Activated naive CD4-positive, alpha-beta T cell treated with anti-CD3 and anti-CD28 coated beads for 36 hours (primary cell): ENCODE measurements at places on chromosomes 2 and 18. TPM values are rescaled to one million over a fixed set of nuclear protein-coding genes. Genes with fewer than 3 reads are reported as not detected.

The ERICH2 gene
- total RNA-seq = not detected

The HNMT gene
- total RNA-seq = not detected

The SCN1A gene
- not detected for total RNA-seq

The TUBA3E gene
- not detected for total RNA-seq

The CHRND gene
- not detected for total RNA-seq

The GLI2 gene
- not detected for total RNA-seq

DNA sequence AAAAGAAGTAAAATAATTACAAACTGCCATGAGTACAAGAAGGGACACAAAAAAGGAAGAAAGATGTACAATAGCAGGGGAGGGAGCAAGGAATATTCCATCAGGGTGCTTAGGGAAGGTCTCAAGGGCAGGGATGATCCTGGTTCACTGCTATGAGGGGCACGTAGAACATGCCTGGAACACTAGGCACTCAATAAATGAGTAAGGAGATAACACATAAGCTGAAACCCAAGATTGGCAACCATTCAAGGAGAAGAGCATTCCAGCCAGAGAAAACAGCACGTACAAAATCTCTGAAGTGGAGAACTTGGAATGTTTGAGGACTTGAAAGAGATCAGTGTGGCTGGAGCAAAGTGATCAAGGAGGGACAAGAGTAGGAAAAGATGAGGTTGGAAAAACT, 103.2 kb downstream of the FAM161A start:
- H3K4me1 ChIP-seq = no peaks in the 10 kb centered on the region
- DNase-seq = no peak
- no peaks in the 10 kb centered on the region for H3K36me3 ChIP-seq
- H3K4me3 ChIP-seq = no peak overlapping the region
- H3K27ac ChIP-seq = no peak overlapping the region

DNA sequence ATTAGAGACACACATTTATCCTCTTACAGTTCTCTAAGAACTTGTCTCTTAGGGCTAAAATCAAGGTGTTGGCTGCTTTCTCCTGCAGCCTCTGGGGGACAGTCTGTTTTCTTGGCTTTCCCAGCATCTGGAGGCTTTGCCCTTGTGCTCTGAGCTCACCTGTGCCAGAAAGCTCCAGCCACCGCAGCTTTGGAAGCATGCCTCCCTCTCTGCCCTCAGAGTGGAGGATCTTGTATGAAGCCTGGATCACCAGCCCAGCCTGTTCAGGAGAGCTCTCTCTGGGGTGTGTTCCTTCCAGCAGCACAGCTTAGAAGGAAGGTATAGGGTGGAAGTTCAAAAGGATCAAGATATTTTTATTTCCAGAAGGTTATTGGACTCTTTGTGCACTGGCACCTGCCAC, 53.1 kb upstream of the TPO start:
- H3K27me3 ChIP-seq = no peaks in the 10 kb centered on the region
- no peaks in the 10 kb centered on the region for H3K4me1 ChIP-seq
- H3K36me3 ChIP-seq = peaks cover 1% of the 10 kb centered on the region
- H3K27ac ChIP-seq = no peak overlapping the region

DNA sequence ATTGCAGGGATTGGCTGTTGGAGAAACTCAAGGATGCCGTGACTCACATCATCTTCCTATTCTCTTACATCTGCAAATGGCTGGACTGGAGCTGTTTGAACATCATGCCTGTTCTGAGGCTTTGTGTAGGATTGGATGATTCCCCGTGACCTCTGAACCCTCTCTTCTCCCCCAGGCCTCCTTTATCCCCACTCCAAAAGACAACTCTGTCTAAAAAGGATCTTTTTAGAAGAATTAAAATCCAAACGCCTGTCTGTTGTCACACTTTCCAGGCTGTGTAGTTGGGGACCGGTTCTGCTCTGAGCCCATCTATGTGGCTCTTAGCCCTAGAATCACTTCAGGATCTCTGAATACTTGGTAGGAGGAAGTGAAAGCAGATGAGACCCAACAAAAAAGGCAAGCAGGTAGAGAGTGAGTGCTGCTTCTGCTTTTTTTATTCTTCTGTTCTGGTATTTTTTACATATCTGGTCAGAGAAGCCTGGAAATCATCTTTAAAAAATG, 565 bp downstream of the SP140 start:
- H3K4me3 ChIP-seq = peak overlapping the region; percentile 81
- no peaks in the 10 kb centered on the region for H3K27me3 ChIP-seq
- peak; percentile 30 for DNase-seq
- H3K27ac ChIP-seq = peak overlapping the region; percentile 97
- peaks cover 27% of the 10 kb centered on the region for H3K36me3 ChIP-seq
- H3K4me1 ChIP-seq = peaks cover 67% of the 10 kb centered on the region

DNA sequence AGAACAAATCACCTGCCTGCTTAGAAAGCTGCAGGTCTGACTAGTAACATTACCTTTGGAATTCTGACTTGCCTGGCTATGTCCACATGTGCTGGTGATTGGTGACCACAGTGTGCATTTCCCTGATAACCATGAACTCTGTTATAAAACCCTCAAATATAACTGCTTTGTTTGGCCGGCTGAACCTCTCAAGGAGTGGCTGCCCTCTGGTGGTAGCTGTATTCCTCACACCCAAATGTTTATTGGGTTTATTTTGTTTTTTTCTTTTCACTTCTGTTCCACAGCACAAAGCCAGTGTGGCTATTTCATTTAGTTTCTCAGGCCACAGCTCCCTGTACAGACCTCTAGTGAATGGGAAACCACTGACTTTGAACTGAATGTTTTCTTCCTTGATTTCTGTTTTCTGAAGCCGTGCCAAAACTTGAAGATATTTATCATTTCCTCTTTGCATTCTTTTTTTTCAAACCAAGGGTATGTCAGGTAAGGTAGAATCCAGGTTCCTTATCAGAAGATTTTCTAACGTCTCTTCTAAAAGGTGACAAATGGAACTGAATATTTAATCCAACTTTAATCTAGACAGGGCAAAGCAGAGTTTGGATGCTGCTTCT, 549.0 kb upstream of the VRK2 start:
- H3K4me3 ChIP-seq = no peak overlapping the region
- peak; percentile 55 for DNase-seq
- H3K27ac ChIP-seq = no peak overlapping the region
- H3K4me1 ChIP-seq = no peaks in the 10 kb centered on the region

DNA sequence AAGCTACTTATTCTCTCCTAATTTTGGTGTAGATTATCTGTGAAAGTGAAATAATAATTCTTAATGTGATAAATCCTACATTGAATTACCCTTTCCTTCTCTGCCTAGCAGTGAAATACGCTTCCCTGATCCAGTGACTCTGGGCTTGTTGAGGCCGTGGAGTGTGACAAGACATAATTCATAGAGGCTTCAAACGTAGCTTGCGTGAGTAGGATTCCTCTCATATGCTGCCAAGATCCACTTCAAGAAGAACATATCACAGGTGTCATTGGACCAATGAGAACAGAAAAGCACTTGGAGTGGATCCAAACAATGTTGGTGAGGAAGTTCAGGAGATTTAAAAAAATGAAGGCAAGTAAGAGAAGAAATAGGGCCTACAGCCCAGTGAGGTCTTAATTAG, 221.3 kb upstream of the TMEFF2 start:
- H3K4me1 ChIP-seq = no peaks in the 10 kb centered on the region
- H3K4me3 ChIP-seq = no peak overlapping the region
- DNase-seq = no peak
- no peaks in the 10 kb centered on the region for H3K27me3 ChIP-seq

DNA sequence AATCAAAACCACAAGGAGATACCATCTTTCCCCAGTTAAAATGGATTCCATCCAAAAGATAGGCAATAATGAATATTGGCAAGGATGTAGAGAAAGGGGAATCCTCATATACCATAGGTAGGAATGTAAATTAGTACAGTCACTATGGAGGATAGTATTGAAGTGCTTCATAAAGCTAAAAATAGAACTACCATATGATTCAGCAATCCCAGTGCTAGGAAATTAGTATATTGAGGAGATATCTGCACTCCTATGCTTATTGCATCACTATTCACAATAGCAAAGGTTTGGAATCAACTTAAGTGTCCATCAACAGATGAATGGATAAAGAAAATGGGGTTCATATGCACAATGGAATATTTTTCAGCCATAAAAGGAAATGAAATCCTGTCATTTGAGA, 251.2 kb downstream of the ZNF804A start:
- H3K4me1 ChIP-seq = no peaks in the 10 kb centered on the region
- no peaks in the 10 kb centered on the region for H3K36me3 ChIP-seq
- H3K27me3 ChIP-seq = no peaks in the 10 kb centered on the region

DNA sequence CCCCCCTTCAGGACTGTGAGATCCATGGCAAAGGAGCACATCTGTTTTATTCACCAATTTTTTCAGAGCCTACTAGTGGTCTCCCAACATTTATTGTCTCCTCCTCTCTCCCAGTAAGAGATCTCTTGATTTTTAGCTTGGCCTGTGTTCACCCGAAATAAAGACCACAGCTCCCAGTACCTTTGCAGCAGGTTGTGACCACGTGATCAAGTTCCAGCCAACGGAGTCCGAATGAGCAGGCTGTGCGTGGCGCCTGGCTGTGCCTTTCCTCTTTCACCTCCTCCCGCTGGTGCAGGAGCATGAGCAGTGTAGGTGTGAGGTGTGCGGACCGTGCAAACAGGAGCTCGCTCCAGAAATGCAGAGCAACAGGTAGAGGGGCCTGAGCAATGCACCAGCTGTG, 143.6 kb upstream of the GLI2 start:
- no peaks in the 10 kb centered on the region for H3K36me3 ChIP-seq
- no peak overlapping the region for H3K27ac ChIP-seq
- H3K4me1 ChIP-seq = no peaks in the 10 kb centered on the region
- H3K27me3 ChIP-seq = peaks cover 35% of the 10 kb centered on the region
- no peak for DNase-seq
- H3K4me3 ChIP-seq = no peak overlapping the region

- H3K27me3 ChIP-seq = no peaks in the 10 kb centered on the region
- H3K4me3 ChIP-seq = no peak overlapping the region
- no peaks in the 10 kb centered on the region for H3K4me1 ChIP-seq
These were observed 69.2 kb downstream of the PRELID3A start for GRCh38 chr18:12476955-12477354.

DNA sequence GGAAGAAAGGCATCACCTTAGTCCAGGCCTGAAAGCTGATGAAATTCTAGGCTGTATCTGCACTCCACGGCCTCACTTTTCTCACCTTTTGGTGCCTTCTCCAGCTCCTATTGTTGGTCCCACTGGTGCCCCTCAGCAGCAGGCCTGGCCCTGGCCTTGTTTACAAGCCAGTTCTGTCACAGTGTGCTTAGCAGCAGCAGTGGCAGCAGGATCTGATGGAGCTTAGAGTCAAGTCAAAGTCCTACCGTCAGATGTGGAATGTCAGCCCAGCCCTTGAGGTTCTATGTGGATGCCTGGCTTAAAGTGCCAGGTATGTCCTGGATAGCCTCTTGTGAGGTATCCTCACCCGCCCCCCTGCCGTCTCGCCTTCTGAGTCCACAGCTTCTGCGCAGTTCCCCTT, 281.3 kb downstream of the SUCLG1 start:
- no peak overlapping the region for H3K27ac ChIP-seq
- no peak overlapping the region for H3K4me3 ChIP-seq
- H3K36me3 ChIP-seq = no peaks in the 10 kb centered on the region
- DNase-seq = no peak
- no peaks in the 10 kb centered on the region for H3K27me3 ChIP-seq

GRCh38 chr18:79385708-79386341, 9.9 kb upstream of the NFATC1 start:
- no peak overlapping the region for H3K4me3 ChIP-seq
- no peak overlapping the region for H3K27ac ChIP-seq
- H3K36me3 ChIP-seq = no peaks in the 10 kb centered on the region
- peaks cover 3% of the 10 kb centered on the region for H3K27me3 ChIP-seq
- DNase-seq = no peak

- H3K27me3 ChIP-seq = peaks cover 30% of the 10 kb centered on the region
- no peak overlapping the region for H3K27ac ChIP-seq
- H3K4me1 ChIP-seq = no peaks in the 10 kb centered on the region
- no peaks in the 10 kb centered on the region for H3K36me3 ChIP-seq
- H3K4me3 ChIP-seq = no peak overlapping the region
These were observed 16.6 kb downstream of the ATOH8 start for GRCh38 chr2:85770369-85770768.

DNA sequence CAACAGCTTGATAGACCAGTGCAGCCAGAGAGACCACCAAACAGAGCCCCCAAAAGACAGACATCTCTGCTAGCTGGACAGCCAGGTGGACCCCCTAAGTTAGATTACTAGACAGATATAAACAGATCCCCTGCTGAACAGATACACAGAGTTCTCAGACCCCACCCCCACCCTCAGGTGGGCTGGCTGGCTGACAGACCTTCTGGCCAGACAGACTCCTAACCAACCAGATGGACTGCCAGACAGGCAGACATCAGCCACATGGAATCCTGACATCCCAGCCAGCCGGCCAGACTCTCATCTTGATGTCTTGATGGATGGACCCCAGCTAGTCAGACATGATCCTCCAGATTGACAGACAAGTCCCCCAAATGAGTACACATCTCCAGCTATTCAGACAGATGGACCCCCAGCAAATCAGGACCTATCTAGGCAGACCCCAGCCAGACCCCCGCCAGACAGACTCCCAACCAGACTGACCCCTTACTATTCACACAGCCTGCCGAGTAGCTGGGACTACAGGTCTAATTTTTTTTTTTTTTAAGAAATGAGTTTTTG, 18.0 kb downstream of the PTPN18 start:
- peaks cover 40% of the 10 kb centered on the region for H3K36me3 ChIP-seq
- no peaks in the 10 kb centered on the region for H3K27me3 ChIP-seq
- DNase-seq = no peak
- peak overlapping the region; percentile 34 for H3K4me3 ChIP-seq

- peak overlapping the region; percentile 88 for H3K27ac ChIP-seq
- peaks cover 26% of the 10 kb centered on the region for H3K4me1 ChIP-seq
- no peaks in the 10 kb centered on the region for H3K36me3 ChIP-seq
- H3K4me3 ChIP-seq = peak overlapping the region; percentile 77
These were observed 19.9 kb downstream of the SH2D6 start for GRCh38 chr2:85438201-85439024.

- peaks cover 20% of the 10 kb centered on the region for H3K4me1 ChIP-seq
- H3K27ac ChIP-seq = no peak overlapping the region
- H3K36me3 ChIP-seq = peaks cover 1% of the 10 kb centered on the region
- H3K27me3 ChIP-seq = peaks cover 18% of the 10 kb centered on the region
These were observed 253.1 kb upstream of the PXDN start for GRCh38 chr2:1997409-1997808.

DNA sequence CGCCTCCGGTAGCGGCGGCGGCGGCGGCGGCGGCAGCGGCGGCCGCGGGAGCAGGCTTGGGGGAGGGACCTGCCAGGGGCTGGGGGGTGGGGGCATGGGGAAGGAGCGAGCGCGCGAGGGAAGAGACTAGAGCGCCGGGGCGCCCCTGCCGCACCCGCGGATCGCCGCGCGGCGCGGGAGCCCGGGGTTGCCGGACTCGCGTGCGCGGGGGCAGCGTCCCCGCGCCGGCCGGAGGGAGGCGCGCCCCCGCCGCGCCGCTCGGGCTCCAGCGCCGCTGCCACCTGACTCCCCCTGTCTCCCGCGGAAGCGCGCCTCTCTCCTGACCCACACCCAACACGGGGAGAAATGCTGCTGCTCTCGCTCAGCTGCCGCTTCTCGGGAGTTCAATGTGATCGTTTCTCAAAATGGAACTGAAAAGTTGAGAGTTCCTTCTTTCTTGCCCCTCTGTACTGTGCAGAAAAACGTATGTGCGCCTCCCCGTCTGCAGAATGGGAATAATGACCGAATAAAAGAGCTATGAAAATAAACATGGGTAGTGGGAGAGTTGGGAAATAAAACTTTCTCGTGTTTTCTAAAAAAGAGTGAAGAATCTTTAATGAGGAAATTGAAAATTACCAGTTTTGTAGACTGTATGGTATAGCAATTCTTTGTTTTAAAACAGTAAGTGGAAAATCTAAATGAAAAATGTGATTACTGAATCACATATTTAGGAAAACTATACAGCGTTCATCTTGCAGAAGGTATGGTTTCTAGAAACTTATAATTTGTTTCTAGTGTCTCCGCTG, 455 bp upstream of the TLK1 start:
- H3K4me3 ChIP-seq = peak overlapping the region; percentile 84
- DNase-seq = peak; percentile 69
- H3K27me3 ChIP-seq = no peaks in the 10 kb centered on the region
- peaks cover 4% of the 10 kb centered on the region for H3K36me3 ChIP-seq
